GM04503 (cell line): ENCODE measurements at places on chromosomes 11 and 22.

GRCh38 chr11:105456950-105457349 is 152.9 kb upstream of the GRIA4 start:
- no peak for DNase-seq

- no peak for DNase-seq
Observed at GRCh38 chr11:68734111-68734510, 17.2 kb downstream of the TESMIN start.

GRCh38 chr11:47415949-47416472 is 7.6 kb downstream of the SLC39A13 start:
- peak; percentile 86 for DNase-seq

- DNase-seq = no peak
Observed at GRCh38 chr11:1714908-1715885, 18.2 kb downstream of the KRTAP5-6 start.

DNA sequence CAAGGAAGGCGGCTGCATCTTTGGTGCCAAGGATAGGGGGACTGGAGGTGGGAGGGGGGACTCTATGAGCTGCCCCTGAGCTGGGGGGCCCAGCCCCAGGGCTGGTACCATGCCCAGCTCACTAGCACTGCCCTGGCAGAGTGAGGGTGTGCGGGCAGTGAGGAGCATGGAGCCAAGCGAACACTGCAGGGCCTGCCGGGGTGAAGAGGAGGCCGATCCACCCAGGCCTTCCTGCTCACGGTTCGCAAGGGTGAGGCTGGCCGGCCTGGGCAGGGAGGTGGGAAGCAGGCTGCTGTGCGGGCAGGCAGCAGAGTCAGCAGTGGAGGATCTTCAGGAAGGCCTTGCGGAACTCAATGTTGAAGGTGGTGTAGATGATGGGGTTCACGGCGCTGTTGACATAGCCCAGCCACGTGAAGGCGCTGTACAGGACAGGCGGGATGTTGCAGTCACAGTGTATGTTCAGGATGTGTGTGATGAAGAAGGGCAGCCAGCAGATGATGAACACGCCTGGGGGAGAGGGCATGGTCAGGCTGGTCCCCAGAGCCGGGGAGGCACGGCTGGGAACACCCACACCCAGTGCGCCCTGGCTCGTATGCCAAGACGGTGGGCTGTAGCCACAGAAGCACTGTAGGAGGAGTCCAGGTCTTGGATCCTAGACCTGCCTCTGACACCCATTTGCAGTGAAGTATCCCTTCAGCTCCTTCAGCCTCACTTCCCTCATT is 23.0 kb downstream of the ANKK1 start:
- DNase-seq = no peak

- no peak for DNase-seq
Observed at GRCh38 chr11:72782081-72782920, 11.5 kb downstream of the STARD10 start.

DNA sequence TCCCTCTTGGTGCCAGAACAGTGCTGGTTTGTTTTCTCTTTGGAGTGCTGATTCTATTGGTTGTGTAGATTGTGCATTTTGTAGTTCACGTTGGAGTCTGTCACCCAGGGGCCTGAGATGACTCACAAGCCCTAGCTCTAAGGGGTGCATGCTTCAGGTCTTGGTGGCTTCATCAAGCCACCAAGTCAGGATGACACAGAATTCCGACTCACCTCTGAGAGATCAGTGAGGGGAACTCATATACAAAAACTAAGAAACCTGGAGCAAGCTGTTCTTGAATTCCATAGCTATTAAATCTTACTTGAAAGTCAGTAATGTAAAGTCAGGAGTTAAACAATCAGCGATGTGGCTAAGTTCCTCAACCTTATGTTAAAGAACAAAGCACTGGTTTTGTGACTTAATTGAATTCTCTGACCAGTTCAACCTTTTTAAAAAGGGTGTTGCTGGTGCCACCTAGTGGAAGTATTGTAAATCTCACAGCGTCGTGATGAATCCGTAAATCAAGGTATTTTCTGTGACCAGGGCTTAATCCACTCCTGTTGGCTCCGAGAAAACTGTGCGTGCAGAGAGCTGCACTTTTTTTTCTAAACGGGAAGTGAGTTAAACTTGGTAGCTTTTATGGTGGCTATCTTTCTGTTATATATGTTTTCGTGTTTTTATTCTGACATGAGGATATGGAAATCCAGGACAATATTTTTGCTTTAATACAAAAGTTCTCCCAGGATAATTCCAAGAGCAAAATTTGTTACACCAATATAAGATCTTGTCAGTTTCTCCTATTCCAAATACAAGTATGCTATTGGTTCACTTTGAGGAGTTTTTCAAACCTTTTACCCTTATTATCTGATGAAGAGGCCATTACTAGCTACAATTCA is 14.6 kb downstream of the MMP13 start:
- DNase-seq = no peak

- DNase-seq = no peak
Observed at GRCh38 chr11:133753150-133753549, 92.2 kb downstream of the SPATA19 start.

GRCh38 chr11:75286826-75287465 is 46.4 kb downstream of the TPBGL start:
- DNase-seq = no peak

GRCh38 chr11:26078231-26078821 is 253.6 kb upstream of the ANO3 start:
- DNase-seq = no peak

DNA sequence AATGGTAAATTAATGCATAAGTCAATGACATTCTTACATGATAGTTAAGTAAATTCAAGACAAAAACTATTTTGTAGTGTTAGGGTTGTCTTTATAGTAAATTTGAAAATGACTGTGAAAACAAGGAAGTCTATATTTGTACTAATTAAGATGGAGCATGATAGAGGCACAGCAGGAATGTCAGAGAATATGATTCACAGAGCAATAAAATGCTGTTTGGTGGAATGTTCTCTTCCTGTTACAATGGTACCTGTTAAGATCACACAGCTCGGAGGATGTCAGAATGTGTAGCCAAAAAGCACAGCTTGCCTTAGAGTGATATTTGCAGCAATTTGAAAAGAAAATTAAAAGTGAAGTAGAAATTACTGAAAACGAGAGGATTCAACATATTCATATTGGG is 2339.7 kb upstream of the RAG2 start:
- no peak for DNase-seq

- DNase-seq = no peak
Observed at GRCh38 chr22:50032109-50032871, 19.7 kb upstream of the IL17REL start.

DNA sequence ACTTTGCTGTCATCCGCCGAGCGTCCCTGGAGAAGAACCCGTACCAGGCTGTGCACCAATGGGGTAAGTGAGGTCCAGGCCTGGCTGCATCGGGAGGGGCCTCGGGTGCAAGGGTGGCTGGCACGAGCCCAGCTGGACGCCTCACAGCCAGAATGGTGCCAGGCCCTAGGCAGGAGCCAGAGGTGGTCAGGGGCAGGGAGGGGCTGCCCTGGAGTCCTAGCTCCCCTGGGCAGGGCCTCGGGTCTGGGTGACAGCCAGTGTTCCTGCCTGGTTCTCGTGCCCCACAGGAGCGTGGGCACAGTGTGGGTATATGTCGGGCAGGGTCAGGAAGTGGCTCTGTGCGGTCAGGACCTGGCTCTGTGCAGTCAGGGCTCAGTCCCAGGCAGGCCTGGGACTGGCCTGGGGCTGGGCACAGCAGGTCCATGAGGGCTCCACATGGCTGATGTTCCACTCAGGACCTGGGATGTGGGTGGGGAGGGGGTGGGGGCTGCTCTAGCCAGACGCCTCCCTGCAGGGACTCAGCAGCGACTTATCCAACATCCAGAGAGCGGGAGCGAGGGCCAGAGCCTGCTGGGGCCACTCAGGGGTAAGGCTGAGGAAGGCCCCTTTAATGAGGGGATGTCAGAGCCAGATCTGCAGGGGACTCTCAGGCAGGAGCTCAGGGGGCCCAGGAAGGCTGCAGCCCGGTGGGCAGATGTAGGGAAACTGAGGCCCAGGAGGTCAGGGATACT is 1.2 kb downstream of the TSPAN32 start:
- DNase-seq = no peak

- DNase-seq = no peak
Observed at GRCh38 chr11:134500621-134501020, 88.6 kb upstream of the B3GAT1 start.

DNA sequence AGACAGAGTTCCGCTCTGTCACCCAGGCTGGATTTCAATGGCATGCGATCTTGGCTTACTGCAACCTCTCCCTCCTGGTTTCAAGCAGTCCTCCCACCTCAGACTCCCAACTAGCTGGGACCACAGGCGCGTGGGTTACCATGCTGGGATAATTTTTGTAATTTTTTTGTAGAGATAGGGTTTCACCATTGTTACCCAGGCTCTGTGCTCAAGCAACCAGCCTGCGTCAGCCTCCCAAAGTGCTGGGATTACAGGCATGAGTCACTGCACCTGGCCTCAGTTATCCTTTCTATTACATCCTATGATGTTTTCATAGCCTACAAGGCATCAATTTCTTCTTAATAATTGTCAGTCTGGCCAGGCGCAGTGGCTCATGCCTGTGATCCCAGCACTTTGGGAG is 36.5 kb downstream of the LRRC74B start:
- DNase-seq = no peak

- DNase-seq = no peak
Observed at GRCh38 chr22:32123657-32124056, 35.4 kb downstream of the C22orf42 start.

DNA sequence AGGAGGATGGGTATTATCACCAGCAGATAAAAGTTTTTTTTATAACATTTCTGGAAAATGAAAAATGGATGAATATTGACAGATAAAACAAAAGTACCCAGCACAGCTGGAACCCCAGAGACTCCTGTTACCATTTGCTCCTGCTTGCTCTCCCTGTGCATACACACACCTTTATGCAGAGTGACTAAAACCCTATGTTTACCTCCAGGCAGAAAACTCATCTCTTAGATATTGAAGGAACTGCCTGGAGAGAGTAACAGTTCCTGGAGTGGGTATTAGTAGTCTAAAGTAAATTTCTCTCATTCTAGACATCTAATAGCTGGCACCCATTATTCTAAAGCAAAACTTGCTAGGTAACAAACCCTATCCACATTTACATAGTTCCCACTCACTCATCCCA is 38.0 kb downstream of the CYP2R1 start:
- no peak for DNase-seq

DNA sequence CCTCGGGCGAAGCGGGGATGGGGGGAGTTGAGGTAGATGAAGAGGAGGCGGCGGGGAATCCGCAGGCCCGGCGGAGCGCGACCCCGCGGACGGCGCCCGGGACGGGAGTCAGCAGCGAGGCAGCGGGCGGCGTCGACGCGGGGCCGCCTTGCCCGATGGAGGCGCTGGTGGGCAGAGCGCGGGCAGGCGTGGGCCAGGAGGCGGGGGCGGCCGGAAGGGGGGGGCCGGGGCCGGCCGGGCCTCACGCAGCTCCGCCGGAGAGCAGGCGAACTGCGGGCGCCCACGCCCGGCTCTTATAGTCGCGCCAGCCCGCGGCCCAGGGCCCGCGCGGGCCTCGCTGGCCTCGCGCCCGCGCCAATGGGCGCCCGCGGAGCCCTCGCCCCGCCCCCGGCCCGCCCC is at the start of gene IGF2:
Gene IGF2, minus strand, starts transcription at position 267 of the 399 bp plus-strand sequence. CDS start 3,866 bp downstream, outside the sequence.
- no peak for DNase-seq

DNA sequence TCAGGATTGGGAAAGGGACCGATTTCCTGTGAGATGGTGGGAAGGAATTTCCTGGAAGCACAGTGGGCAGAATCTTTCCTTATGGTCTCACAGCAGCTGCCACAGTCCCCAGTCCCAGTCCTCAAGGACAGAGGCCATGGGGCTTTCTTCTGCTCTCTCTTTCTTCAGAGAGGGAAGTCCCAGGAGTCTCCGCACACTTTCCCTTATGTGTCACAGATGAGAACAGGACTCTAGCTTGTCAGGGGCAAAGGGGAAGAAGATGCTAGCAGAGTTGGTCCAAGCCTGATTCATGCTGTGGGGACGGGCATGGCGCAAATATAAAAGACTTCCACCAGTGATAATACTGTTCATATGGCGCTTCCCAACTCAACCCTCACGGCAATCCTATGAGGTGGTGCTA is 7.5 kb upstream of the PPFIA1 start:
- no peak for DNase-seq

DNA sequence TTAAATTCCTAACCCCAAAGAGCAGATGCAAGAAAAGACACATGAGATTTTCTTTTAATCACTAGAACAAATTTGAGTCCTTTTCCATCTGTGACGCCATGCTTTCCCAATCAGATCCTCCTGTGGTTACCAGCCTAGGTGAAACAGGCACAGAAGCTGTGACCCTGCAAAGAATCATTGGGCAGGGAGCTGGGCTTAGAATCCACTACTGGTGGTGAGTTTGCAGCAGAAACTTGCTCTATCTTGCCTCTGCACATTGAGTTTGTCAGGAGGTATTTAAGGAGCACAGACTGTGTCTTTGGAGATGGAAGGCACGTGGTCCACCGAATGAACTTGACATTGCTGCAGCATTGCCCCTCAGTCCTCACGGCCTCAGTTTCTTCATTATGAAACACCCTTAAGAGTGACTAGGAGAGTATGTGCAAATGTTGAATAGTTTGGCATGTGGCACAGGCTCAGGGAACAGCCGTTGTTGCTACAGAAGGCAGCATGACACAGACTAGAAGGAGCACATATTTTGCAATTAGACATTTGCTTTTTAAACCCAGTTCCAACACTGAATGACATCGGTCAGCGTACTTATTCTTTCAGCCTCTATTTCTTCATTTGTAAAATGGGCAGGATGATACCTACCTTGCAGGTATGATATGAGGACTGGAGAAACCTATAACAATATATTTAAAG is 127.6 kb downstream of the DBX1 start:
- DNase-seq = no peak

DNA sequence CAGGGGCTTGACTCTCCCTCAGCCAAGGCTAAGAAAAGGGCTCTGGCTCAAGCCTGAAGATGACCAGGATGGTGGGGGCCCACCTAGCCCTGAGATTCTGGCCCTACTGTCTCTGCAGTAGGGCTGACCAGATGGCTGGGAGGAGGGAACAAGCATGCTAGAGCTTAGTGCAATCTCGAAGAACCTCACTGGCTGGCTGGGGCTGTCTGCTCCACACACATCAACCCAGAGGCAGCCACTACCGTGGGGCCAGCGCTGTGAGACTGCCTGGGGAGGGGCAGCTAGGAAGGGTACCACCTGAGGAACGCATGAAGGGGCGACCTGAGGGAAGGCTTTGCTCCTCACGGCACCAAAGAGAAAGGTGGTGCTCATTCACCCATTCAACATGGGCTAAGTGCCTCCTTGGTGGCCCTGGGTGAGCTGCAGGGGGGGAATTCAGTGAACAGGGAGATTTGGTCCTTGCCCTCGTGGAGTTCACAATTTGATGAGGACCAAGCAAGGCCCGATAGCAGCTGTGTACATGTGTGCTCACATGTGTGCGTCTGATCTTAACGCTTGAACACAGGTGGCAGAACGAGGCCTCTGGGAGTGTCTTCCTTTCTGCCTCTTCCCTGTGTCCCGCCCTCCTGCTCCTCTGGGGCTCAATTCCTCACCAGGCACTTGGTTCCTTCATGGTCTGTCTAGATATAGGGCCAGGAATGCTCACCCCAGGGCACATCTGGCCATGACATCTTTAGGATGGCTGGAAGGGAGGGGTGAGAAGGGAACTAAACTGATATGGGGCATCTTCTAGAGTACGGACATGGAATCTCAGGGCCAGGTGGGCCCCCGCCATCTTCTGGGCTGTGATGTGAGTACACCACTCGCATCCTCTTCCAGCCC is 102.3 kb upstream of the PITPNB start:
- DNase-seq = no peak

- no peak for DNase-seq
Observed at GRCh38 chr11:2687223-2687530, 12.6 kb downstream of the KCNQ1OT1 start.
